Neural progenitor cell (in vitro differentiated cells): ENCODE measurements at places on chromosomes 13 and 19.

DNA sequence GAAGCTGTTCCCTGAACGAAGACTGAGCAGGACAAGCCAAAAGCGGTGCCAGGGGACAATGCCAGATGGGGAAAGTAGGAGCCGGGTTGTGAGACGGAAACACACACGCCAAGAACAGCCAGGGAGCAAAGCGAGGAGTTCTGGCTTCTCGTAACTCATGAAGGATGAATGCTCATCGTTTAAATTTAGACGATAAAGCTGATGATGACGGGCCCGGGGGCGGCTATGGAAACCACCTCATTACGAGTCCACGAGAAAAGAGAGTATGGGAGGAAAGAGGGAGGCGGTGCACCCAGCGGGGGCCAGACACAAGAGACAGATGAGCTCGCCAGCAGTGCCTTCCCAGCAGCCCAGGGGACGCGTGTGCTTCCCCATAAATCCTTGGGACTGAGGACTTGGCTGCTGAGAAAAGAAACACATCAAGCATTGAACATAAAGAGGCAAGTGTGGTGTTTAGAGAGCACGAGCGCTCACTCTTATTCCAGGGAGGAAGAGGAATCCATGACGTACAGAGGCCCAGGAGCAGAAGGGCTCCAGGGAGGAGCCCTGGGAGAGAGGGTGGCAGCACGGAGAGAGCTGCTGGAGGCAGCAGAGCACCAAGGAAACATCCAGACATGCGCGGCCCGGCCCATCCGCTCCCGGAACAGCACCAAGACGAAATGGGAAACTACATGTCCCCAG is 70.7 kb downstream of the EPS15L1 start:
- DNase-seq, result no peak

- no peak for DNase-seq
Observed at GRCh38 chr13:22880741-22881720, 299.7 kb upstream of the SGCG start.

DNA sequence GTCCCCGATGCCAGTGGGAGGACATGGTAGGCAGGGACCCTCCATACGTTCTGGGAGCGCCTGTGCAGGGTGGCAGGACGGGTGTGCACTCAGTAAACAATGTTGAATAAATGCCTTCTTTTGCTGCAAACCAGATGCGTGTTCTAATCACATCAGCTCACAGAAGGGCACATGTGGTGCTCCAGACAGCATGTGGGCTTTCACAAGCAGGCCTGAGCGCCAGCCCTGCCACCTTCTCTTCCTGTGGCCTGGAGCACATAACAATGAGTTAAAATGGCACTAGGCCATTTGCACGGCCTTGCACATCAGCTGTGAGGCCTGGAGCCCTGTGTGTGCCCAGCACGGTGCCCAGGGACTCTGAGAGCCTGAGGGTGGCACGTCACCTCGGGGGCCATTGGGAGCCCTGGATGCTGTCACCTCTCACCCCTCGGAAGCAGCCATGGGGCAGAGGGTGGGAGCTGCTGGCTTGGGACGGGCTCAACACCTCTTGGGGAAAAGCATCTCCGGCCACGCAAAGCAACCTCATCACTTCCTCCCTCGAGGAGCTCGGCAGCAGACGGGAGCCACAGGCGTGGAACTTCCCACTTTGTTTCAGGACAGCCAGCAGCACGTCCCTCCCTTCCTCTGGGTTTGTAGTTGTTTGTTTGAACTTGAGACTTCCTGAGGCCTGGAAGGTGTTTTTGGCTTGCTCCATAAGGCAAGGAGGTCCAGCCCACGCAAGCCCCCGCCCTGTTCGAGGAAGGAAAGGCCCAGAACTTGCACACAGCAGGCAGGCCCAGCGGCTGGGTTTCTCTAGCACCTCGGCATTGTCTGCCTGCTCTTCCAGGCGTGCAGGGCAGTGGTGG is 9.8 kb downstream of the MCF2L start:
- DNase-seq, result no peak

DNA sequence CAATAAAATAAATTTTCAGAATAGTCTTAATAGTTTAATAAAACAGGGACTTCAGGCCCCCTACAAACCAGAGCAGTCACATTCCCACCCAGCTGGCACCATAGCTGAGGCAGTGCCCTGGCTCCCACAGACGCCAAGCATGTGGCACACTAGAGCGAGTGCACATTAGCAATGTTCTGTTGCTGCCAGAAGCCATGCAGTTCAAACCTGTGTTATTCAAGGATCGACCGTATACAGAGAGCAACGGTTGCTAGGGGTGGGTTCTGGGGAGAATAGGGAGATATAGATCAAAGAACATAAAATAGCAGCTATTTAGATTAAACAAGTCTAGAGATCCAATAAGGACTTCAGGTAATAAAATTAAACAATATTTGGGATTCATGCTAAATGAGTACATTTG is 419.3 kb upstream of the KLHL1 start:
- no peak for DNase-seq

DNA sequence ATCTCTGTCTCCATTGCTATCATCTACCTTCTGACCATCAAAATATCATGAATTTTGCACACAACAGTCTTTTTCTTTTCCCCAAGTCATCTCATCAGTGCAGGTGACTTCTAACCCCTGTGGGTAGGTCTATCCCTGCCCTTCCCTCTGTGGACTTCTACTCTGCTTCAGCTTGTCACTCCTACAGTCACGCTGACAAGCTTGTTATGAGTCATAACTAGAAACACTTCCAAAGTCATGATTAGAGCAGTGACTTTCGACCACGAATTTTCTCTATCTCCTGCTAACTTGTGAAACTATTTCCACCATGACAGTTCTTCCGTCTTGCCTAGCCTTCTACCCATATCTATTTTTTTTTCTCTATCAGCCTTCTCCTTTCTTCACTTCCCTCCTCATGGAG is 343.7 kb upstream of the ARGLU1 start:
- DNase-seq, result no peak

- no peak for DNase-seq
Observed at GRCh38 chr13:95787356-95788099, 110.6 kb downstream of the DNAJC3 start.

GRCh38 chr19:30150626-30151025 is 208.6 kb downstream of the URI1 start:
- DNase-seq, result no peak

- DNase-seq, result no peak
Observed at GRCh38 chr19:49613374-49613773, 22.4 kb downstream of the PRR12 start.

- DNase-seq, result no peak
Observed at GRCh38 chr19:8515317-8515716, 1.4 kb upstream of the ZNF414 start.

- no peak for DNase-seq
Observed at GRCh38 chr13:99296398-99296797, 10.8 kb downstream of the GPR183 start.

DNA sequence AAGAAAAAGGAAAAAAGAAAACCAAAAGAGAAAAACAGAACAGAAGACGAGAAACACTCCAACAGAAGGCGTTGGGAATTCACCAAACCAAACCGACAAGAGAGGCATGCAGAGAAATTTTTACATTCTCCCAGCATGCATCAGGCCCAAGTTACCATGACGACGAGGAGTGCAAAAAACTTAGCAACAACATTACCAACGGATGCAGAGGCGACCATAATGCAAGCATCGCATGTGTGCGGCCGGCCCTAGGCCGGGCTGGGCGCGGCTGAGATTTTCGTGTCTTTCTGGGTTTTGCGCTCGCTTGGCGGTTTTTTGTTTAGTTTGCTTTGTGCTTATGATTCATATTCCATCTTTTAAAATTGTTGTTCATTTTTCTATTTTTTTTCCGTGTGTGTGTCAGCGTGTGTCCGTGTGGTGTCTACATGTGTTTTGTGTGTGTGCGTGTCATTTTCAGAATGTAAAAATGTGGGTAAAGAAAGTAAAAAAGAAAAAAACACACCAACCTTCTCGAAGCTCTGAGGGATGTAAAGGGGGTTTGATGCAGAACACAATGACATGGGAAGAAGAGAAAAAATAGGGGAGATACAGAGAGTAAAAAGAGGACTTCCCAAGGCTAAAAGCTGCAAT is 84.9 kb downstream of the PTPRS start:
- no peak for DNase-seq

DNA sequence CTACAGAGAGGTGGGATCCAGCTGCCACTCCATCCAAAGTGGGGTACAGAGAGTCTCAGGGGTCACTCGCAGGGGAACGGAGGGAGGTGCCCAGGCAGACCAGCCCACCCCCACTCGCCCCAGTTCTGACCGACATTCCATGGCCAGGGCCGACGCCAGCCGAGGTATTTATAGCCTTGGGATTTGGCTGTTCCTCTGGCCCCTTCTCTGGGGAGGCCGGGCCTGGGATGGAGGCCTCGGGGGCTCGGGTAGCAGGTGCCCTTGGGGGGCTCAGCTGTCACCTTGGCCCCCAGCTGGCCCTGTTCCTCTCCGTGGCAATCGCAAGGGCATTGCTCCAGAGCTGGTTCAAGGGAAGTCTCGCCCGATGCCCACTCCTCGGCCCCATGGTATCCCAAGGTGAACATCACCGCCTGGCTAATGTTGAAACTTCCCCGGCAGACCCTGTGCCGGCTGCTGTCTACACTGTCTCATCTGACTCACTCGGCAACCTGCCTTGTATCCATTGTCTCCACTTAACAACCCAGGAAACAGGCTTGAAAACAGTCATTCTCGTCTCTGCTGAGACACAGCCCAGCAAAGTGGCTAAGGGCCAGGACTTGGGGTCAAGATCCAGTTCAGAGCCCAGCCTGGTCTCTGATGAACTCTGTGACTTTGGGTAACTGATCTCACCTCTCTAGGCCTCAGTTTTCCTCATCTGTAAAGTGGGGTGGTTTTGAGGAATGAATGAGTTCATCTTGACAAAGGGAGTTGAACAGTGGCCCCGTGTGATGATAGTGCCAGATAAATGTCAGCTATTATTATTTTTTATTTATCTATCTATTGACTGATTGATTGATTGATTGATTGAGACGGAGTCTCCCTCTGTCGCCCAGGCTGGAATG is 9.7 kb downstream of the PRKACA start:
- no peak for DNase-seq

DNA sequence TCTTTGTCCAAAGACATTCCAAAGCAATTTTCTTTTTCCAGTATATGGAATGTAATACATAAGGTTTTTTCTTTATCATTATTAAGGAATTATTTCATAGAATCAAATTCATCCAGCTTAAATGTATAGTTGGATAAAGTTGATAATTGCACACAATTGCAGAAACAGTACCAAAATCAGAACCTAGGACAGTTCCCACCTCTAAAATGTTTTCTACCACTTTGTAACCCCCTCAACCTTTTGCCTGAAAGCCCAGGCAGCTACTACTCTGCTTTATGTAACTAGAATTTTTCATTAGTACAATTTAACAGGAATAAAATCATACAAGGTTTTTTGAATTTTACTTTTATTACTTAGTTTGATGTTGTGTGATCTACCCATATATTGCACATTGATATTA is 98.0 kb downstream of the PRR20E start:
- peak; percentile 3 for DNase-seq

- peak; percentile 69 for DNase-seq
Observed at GRCh38 chr13:77919246-77919920, 752 bp upstream of the EDNRB start.

DNA sequence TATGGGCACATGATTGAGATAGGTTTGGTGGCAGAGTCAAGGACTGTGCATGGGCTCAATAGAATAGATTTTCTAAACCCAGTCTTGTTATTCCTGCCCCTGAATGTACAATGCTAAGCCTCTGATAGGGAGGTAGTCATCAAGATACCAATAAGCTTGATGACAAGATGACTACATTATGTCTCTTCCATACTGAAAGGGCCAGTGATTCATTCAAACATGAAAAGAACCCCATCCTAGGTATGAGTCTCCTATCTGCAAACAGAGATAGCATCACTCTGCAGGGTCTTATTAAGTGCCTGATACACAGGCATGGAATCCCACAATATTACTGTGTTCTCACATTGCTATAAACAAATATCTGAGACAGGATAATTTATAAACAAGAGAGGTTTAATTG is 40.3 kb upstream of the UFM1 start:
- DNase-seq, result no peak

DNA sequence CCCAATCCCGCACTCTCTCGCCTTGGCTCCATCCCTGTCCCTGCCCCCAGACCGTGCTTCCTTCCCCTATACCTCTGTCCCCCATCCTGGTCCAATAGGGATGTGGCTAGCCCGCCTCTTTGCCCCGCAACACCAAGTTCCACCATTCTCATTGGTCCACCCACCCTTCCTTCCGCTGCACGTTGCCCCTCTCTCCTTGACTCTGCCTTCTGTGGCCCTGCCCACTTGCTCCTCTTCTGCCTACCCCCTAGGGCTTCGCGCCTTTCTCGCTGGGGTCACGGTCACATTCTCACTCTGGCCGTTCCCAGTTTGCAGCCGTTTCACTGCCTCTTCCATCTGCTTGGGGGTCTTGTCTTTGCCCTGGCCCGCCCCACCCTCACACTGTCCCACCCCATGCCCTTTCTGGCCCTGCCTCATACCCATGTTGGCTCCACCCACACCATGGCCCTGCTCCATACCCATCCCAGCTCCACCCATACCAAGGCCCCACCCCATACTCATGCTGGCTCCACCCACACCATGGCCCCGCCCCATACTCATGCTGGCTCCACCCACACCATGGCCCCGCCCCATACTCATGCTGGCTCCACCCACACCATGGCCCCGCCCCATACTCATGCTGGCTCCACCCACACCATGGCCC is 4.5 kb upstream of the ARHGAP45 start:
- DNase-seq, result no peak

DNA sequence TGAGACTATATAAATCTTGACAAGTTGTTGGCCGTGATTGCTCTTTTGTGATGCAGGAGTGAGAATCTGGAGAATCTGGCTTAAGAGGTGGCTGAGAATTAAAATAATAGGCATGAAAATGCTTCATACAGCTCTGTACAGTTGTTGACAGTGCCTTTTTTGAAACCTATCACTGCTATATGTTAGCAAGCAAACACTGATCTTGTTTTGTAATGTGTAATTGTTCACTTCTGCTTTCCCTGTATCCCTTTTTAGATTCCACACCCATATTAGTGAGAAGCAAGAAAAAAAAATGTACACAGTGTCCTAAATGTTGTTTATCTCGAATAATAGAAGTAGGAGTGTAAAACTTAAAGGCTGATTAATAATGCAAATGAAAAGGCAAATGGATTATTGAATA is 31.1 kb downstream of the ITM2B start:
- DNase-seq, result no peak
